ENCODE measurements at places on chromosomes 11 and 22.
A peak's percentile ranks its signal among the peaks of the same experiment; 100 is the strongest.

GRCh38 chr11:2914455-2915195 is 14.6 kb downstream of the PHLDA2 start:
- DNase-seq, result no peak

DNA sequence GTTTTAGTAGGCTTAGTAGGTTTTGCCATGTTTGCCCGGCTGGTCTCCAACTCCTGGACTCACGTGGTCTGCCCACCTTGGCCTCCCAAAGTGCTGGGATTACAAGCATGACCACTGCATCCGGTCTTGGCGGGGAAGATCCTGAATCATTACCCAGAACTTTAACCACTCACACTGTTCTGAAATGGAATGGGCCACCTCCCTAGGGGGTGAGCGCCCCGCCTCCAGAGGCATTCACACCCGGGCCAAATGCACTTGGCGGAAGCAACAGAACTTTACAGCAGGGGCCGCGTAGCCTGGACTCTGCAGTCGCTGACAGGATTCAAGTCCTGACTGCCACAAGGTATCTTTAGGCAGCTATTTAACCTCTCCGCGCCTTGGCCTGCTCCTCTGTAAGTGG is 5.4 kb downstream of the CCDC86 start:
- DNase-seq, result no peak

- DNase-seq, result peak; percentile 24
These were observed 65.5 kb upstream of the ARHGAP20 start for GRCh38 chr11:110777775-110778174.

- no peak for DNase-seq
These were observed 97.9 kb downstream of the MORC2 start for GRCh38 chr22:30870451-30871345.

DNA sequence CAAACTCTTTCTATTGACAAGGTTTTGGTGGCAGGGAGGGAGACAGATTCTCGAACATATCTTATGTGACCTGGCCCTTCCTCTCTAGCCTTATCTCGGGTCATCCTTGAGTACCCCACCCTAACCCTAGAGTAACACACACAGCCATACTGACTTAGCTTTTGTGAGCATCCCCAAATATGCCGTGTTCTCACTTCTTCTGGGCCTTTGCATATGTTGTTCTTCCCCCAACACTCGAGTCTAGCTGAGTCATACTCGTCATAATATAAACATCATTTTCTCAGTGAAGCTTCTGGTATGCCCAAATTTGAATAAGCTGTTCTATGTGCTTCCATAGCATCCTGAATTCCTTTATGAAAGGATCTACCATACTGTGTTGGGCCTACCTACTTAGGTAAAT is 8.0 kb downstream of the TTC17 start:
- no peak for DNase-seq

GRCh38 chr11:125773516-125773915 is 5.1 kb downstream of the PATE2 start:
- no peak for DNase-seq

- peak; percentile 47 for DNase-seq
These were observed 289.1 kb upstream of the SORL1-AS1 start for GRCh38 chr11:121741761-121742361.

- DNase-seq, result no peak
These were observed 6.8 kb upstream of the CHRM1 start for GRCh38 chr11:62928011-62928410.

DNA sequence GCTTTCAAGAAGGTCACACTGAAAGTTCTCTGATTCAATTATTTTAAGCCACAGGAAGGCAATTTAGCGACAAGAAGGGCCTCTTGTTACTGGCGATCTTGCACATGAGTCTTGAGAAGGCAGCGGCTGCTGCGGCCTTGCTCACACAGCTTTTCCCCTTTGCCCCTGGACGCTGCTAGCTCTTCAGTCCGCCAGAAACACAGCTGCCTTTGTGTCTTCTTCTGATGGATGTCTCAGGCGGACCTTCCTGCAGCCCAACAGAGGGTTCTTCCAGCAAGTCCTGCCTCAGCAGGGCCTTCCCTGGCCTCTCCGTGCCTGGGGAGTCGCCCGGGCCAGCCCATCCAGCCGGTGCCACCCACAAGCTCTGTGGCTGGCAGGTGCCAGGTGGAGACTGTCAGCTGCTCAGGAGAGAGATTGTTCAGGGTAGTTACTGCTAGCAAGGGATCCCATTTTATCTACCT is 59.4 kb downstream of the PKNOX2 start:
- no peak for DNase-seq

GRCh38 chr11:119303227-119303718 is 13.7 kb downstream of the MCAM start:
- DNase-seq, result no peak

GRCh38 chr11:122731500-122731913 is 76.0 kb downstream of the UBASH3B start:
- peak; percentile 63 for DNase-seq

GRCh38 chr11:27720277-27720830 is 20.1 kb upstream of the BDNF start:
- DNase-seq, result peak; percentile 64

DNA sequence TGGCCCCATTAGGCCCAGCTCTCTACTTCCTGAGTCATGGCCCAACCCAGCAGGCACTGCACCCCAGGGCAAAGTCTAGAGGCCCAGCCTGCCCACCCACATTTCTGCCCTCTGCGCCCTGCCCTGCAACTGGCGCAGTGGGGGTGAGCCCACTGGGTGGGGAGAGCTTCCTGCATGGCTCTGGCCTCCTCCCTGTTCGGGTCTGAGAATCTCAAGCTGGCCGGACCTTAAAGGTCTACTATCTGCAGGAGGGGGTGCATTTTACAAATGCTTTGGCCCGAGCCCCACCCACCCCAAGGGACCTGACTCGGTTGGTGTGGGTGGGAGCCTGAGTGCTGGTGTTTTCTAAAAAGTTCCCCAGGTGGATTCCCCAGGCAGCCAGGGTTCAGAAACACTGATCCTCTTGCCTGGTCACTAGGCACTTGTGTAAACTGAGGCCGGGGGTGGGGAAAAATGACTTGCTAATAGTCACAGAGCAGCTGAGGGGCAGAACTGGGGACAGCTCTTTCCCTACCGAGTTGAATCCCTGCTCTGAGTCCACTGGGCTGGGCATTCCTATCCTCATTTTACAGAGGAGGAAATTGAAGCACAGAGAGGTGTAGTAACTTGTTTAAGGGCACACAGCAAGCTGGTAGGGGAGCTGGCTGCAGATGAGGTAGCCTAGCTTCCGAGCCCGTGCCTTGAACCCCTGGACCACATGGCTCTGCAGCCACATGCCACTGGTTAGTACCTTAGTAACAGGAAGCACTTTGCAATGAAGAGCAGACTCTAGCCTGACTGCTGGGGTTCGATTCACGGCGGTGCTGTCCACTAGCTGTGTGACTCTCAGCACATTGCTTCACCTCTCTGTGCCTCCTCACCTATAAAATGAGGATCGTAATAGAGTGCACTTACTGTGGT is 36.3 kb downstream of the CD82 start:
- no peak for DNase-seq

- no peak for DNase-seq
These were observed 59.8 kb downstream of the KDM2A start for GRCh38 chr11:67178878-67179277.

Measured in GM03348 (cell line).